ENCODE measurements at places on chromosomes 2 and 18.

GRCh38 chr2:142112757-142113221 lies 18.0 kb downstream of the LRP1B start:
- no peak for DNase-seq

- DNase-seq = no peak
These were observed 122.6 kb upstream of the OTX1 start for GRCh38 chr2:62928015-62928414.

DNA sequence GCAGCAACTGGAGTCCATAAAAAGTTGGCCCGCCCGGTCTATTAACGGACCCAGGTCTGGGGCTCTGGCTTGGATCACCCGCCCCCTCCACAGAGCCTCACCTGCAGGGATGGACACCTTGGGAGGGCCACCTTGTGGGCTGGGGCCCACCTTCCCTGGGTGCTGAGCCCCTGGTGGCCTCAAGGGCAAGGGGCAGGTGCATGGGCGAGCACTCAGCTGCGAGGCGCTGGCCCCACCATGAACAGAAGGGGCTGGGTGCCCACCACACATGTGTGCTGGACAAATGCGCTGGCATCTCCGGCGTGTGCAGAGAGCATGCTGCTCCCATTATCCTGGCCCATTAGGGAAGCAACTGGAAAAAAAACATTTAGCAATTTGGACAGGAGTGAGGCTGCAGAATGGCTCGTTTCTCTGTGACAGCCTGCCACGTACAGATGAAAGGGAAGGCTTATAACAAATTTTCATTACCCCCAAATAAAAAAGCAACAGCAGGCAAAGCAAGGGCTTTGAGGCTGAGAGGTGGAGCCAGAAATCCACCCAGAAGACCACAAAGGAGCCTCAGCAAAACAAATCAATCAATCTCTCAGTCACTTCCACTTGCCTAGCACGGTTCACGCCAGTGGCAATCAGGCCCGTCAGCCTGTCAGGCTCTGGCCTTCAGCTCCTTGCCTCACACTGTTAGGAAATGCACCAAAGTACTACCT lies 253.1 kb upstream of the ZNF521 start:
- DNase-seq = no peak

DNA sequence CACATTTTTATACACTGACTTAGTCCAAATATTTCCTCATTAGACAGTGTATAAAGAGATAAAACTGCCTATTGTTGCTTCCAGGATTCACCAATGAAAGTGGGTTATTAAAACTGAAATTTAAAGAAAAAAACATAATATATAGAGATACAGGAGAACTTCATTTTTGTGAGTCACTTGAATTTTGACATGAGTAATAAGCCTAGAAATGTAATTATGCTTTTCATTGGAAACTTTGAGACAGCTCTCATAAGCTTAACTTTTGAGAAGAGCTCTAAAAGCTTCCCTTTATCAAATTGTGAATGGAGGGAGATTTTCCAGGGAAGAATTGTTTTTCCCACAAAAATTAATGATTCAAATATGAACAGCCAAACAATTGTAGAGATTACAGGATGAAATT lies 14.1 kb downstream of the DYNC2LI1 start:
- DNase-seq = no peak

GRCh38 chr2:134391751-134392160 lies 137.9 kb downstream of the MGAT5 start:
- no peak for DNase-seq

Data from activated T-cell treated with anti-CD3 and anti-CD28 coated beads, Interleukin-2, amount 50 U/mL, for 48 hours (primary cell).